ENCODE measurements at places on chromosomes 5 and 9.

DNA sequence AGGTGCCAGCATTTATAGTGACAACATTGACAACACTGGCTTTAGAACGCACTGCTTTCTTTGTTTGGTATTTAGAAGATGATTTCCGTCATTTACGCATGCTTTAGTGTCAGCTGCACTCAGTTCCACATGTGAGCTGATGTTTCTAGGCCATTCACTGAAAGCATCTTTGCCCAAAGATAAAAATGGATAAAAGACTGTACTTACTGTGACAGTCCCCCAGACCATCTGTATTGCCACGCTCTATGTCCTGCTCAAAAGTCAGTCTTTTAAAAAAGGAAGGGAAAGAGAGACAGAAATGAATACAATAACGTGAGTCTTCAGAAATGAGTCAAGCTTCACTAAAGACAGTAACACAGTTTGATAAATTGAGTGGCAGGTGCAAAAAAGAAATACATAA lies 99.3 kb downstream of the SEMA6A start:
- DNase-seq: no peak

GRCh38 chr9:33293782-33294181 lies 3.5 kb downstream of the NFX1 start:
- no peak for DNase-seq

GRCh38 chr9:21239911-21240310 lies at the start of gene IFNA14:
IFNA14 (minus strand) TSS chr9:21240005; CDS start chr9:21239935, 70 bp downstream.
- no peak for DNase-seq

- no peak for DNase-seq
Observed at GRCh38 chr9:128145536-128145935, 3.7 kb upstream of the LCN2 start.
